ENCODE measurements at places on chromosomes 12 and 14. TPM values are rescaled to one million over a fixed set of nuclear protein-coding genes. Genes with fewer than 3 reads are reported as not detected.

GRCh38 chr12:48958049-48958388 is 732 bp upstream of the ARF3 start:
- DNase-seq: no peak

The CDCA3 gene
- 1.3 TPM for total RNA-seq

- DNase-seq: no peak
These were observed 506.0 kb downstream of the DIO2 start for GRCh38 chr14:79705126-79705894.

DNA sequence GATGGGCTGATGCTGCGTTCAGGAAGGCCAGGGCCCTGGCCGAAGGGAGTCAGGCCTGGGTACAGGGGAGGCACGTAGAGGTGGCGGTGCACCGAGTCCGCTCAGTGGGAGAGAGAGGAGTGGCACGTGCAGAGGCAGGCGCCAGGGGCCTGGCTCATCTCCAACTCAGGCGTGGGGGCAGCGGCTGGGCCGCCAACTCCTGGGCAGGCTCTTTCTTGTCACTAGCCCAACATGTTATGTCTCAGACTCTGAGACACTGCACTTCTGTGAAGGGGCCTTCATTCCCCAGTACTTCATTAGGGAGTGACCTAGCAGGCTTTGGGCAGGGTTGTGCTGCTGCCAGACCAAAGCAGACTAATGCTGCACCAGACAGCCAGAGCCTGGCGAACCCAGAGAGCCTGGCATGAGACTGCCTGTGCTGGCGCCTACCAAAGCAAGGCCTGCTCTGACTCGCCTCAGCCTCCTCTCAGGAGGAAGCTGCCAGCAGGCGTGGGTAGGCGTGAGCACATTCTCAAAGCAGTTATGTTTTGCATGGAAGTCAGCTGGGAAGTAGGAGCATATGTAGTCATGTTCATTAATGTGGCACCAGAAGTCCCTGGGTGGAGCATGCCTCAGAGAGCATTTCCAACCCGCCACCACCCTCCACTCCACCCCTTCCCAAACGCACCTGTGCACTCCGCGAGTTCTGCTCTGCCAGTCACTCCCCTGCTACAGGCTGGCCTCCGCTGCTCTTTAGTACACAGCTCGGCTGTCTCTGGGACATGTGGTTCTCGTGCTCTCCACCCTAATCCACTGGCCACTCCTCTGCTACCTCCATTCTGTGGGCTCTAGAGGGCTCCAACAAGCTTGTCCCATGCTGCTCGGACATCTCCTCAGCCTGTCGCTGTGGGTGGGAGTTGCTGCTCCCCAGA is 9.7 kb downstream of the CKB start:
- no peak for DNase-seq
